NCI-H524 (cell line): ENCODE measurements at places on chromosomes 7 and 10.

- no peak for DNase-seq
Measured at GRCh38 chr10:120715171-120715570, 136.0 kb upstream of the WDR11 start.

DNA sequence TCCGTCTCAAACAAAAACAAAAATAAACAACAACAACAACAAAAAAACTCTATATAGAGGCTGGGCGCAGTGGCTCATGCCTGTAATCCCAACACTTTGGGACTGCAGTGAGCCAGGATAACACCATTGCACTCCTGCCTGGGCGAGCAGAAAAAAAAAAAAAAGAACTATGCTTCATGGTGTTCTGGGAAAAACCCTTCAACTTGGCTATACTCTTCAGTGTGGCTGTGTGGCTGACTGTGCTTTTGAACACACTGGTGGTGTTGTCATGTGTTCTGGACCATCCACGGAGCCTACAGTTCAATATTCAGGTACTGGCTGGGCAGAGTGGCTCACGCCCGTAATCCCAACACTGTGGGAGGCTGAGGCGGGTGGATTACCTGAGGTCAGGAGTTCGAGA is 26.5 kb downstream of the SNX8 start:
- DNase-seq, result no peak

GRCh38 chr10:114915294-114915693 is 22.7 kb upstream of the TRUB1 start:
- DNase-seq, result no peak

- DNase-seq, result no peak
Measured at GRCh38 chr10:114575417-114576131, 82.5 kb downstream of the ABLIM1 start.

DNA sequence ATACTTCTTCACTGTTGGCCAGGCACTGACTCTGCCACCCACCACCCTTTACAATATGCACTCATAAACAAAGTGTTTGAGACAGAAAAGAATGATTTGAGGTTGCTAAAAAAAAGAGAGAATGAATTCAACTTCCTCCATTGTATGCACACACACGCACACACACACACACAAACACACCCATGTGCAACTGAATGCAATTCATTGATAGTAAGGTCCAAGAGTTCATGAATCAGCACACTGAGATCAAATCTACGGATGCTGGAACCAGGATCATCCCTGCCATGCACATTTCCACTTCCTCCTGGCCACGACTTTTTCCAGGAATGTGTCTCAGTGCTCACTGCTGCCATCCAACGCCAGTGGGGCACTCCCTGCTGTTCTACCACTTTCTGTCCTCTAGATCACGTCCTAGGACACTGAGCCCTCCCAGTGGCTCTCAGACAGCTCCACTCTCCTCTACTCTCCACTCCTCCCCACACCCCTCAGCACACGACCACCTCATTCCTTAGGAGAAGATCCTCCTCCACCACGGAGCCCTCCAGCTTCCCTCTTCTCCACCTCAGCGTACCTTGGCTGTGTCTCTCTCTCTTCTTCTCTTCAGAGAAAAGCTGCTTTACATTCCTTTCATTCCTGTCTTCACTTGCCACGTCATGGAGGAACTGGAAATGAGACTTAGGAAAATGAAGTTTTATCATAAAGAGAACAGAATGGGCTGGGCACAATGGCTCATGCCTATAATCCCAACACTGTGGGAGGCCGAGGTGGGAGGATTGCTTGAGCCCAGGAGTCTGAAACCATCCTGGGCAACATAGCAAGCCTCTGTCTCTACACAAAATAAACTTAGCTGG is 12.0 kb upstream of the TMEM213 start:
- no peak for DNase-seq

DNA sequence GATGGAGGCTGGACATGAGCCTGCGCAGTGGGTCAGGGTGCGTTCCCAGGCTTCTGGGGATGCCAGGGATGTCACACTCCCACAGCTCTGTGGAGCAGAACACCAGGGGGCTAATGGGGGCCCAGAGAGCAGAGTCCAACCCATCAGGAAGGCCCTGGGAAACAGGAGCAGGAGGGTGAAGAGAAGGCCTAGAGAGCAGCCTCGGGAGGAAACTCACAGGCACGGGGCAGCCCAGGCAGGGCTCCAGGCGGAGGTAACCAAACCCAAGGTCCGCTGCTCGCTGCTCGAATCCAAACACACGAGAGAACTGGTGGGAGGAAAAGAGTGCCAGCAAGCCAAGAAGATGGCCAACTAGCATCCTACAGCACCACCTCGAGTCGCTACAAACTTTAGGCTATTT is 130.7 kb upstream of the LANCL2 start:
- DNase-seq, result no peak

DNA sequence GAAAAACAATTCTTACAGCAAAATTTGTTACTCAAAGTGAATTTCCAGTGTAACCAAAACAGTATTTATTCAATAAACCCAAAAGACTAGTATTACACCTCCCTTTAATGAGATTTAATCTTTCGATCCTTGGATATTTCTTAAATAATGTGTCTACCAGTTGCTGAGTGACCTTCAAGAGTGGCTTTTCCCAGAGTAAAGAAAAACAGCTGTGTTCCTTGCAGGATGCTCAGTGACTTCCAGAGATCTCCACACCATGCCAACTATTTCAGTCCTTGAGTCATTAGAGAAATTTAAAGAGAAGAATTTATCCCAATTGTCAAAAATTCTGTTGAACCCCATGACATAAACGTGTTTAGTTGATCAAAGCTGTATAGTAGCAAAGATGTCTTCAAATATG is 44.0 kb downstream of the IMMP2L start:
- DNase-seq, result no peak

DNA sequence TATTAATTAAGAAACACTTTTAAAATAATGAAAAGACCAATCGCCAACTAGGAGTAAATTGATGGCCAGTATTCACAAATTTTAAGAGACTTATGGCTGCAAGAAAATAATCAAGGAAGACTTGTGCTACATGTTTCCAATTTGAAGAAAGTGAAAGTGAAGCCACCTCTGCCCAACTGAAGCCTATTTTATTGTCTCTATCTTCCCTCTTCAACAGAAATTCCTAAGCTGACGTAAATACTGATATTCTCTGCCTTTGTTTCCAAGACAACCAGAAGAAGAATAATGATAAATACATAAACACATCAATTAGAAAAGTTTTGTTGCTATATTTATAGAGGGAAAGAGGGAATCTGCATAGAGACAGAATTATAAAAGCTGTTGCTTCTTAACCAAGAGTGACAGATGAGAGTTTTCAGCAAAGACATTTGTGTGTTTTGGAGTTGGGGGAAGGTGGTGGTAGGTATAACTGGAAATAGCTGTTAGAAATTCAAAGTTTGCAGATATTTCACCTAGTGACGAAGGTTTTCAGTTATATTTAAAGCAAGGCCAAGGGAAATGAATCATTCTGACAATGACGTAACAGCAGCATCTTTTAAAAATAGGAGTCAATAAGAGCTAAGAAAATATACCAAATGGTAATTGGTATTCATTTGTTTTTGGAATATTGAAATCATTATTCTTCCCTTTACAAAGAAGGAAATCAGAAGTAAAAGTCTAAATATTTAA is 576.6 kb upstream of the SORCS1 start:
- no peak for DNase-seq

DNA sequence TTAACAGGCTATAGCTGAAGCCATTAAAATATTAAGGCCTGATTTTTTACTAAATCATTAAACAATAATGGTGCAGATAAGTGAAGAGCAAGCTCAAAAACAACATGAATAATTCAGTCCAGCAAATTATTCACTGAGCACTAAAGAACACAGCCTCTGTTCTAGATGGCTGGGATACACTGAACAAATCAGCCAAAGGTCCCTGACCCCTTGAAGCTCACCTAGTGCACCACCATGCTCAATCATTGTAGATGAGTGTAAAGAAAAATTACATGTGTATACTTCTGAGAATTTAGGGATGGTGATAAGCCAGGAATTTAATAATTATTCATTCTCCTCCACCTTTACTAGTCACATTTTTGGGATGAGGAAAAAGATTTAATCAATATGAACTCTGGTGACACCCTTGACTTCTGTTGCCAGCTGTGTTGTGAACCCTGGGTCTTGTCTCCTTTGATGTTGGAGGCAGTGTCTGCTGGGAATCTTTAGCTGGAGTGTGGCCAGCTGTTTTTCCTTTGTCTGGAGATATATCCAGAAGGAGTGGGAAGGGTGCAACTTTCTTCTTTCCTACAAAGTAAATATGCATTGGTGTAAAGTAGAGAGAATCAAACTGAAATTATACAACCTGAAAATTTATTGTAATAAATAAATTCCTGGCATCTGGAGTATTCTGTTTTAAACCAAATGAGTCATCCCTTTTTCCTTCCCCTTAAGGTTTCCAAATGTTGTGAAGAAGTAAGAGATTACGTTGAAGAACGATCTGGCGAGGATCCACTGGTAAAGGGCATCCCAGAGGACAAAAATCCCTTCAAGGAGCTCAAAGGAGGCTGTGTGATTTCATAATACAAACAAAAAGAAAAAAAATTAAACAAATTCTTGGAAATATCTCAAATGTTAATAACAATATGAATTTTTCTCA is 4.0 kb downstream of the GNGT1 start:
- no peak for DNase-seq

- DNase-seq, result no peak
Measured at GRCh38 chr7:104192434-104192833, 15.4 kb downstream of the ORC5 start.

- peak; percentile 2 for DNase-seq
Measured at GRCh38 chr7:16619979-16620408, 25.6 kb downstream of the ANKMY2 start.

DNA sequence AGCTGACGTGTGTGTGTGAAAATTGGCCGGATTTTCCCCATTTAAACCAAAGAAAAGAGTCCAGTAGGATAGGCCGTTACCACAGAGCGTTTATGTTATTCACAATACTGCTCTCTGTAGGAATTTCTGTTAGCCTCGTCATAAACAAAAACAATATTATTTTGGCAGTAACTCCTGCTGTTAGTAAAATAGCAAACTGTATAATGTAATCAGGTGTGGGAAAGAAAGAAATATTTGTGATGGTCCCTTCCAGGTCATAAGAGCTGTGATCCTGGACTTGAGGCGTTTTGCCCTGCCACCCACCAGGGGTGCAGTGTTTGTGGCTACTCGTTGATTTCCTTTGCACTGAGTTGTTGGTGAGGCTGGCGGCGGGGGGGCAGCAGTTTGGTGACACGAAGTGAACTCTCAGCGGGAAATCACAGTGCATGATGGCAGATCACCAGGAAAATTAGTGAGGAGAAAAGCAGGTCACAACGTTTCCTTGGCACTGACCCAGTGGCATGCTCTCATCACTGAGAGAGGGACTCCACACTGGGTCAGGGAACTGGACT is 2.8 kb downstream of the EEPD1 start:
- DNase-seq, result no peak

DNA sequence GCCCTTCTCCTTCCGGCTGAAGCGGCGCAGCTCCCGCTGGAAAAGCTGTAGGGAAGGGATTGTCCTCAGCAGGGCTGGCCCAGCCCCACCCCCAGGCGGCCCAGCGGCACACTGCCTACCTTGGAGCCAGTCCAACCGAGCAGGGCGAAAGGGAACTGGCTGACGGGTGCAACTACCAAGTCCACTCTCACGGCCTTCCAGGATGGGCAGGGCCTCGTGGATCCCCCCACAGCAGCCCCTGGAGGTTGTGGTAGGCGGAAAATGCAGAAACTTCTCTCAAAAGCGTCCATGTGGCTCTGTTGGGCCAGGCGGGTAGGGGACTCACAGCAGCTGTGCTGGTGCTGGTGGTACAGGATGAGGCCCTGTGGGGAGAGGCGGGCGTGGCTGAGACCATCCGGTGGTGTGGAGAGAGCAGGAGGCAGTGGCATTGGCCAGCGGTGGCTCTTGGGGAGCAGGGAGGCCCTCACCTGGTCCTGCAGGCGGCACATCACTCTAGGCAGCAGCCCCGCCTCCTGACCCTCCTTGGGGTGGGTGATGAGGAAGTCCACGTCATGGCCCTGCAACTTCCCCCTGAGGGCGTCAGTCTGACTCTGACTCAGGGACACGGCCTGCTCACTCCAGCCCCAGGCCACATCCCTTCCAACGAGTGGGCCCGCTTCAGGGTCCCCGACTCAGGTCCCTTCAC is 8.4 kb upstream of the PGAM2 start:
- DNase-seq, result no peak

GRCh38 chr10:75236178-75236825 is 545 bp upstream of the COMTD1 start:
- no peak for DNase-seq

DNA sequence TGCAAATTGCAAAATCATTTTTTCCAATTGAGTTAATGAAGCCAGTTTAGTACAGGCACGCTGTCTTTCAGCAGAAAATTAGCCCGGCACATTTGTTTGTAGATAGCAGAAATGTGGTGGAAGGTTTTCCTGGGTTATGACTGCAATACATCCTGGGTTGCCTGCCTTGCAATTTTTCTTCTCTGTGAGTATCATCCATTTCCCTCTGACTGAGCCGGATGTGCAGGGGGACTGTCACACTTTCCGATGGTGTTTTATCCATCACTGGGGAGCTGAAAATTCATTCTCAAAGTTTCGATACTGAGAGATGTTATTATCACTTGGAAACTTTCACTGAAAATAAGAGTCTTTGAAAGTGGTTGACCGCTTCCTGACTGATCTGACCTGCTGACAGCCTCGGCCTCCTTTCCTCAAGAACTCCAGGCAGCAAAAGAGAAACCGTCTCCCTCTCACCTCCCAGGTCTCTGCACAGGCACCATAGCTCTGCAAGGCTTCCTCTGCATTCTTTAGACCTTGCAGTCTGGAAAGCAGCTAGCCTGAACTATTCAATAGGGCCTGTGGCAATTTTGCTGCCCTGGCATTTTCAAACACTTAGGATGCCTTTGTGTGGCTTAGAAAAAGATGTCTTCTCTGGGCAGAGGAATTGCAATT is 320.8 kb upstream of the NRP1 start:
- DNase-seq, result no peak

GRCh38 chr7:155880721-155881120 is 68.5 kb upstream of the SHH start:
- no peak for DNase-seq

DNA sequence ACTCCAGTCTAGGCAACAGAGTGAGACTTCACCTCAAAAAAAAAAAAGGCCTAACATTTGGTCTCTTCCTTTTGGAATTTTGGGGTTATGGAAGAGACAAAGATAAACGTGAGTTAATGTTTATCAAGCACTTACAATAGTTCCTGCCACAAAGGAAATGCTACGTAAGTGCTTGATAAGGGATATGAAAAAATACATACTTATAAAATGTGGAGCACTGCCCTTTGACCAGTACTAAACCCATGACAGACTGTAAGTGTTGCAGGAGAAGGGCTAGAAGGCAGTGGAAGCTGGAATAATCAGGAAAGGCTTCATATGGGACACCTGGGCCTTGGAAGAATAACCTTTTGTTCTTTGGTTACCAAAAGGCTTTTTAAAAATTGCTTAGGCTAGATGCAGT is 25.5 kb downstream of the TMEM248 start:
- DNase-seq, result no peak

DNA sequence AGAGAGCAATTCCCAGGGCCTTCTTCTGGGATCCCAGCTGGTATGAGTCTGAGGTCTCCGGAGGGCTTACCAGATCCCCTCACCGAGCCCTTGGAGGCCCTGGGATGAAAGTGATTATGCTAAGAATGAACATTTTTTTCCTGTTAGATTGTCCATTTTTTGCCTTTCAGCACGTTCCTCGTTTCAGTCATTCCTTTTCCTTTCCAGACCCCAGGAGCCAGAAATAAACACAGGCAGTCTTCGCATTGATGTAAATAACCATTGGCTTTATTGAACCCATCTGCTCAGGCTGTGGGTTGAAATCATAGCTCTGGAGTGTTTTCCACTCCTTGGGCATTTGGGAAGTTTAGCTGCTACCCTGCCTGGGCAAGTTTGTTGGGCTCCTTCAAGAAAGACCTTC is 320.9 kb upstream of the AUTS2 start:
- no peak for DNase-seq
